Fibroblast of skin of abdomen (primary cell): ENCODE measurements at places on chromosomes 6 and 20.

- DNase-seq, result no peak
Observed at GRCh38 chr6:129567374-129567773, 142.6 kb downstream of the ARHGAP18 start.

DNA sequence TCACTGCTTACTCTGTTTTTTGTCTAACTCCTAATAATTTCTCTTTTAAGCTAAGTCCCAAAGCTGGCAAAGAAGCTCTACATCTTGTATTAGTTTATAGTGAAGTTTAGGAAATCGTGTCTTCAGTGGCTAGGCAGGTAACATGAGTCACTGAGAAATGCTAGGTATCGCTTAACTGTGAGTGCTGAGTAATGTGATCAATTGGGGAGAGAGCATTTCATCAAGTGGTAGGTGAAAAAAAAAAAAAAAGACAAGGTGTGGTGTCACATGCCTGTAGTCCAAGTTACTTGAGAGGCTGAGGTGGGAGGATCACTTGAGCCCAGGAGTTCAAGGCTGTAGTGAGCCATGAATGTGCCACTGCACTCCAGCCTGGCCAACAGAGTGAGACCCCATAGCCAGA lies 125.3 kb downstream of the FAM83B start:
- DNase-seq, result no peak

DNA sequence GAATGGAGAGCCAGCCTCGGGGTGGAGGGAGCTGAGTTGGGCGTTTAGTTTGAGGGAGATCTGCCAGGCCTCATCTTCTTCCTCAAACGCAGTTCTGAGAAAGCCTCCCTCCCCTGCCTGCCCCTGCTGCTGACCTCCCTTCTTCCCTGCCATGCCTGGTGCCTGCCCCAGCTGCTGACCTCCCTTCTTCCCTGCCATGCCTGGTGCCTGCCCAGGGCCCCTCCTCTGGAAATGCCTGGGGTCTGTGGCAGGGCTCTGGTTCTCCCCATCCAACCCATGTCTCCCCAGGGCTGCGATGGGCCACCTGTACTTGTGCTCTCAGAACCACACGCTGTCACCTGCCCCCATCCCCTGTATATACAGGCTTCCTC lies 114.6 kb downstream of the VEGFA start:
- no peak for DNase-seq

DNA sequence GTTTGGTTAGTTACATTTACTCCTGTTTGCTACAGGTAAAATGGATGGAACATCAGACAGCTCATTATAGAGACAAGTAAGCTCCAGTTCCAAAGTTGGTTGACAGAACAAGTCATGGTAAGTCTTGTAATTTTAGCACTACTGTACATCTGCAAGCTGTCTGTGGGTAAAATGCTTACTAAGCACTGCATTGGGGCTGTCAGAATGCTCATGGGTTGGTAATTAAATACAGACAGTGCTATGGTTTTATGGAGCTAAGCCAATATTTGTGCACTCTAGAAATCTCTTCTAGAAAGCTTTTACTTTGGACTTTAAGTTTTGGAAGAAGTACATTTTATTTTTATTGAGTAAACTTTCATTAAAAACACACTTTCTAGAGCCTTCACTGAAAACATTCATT lies 419.2 kb upstream of the MMS22L start:
- peak; percentile 51 for DNase-seq

- no peak for DNase-seq
Observed at GRCh38 chr20:36339646-36340592, 33.8 kb downstream of the DLGAP4 start.

GRCh38 chr20:12969071-12969669 lies 39.6 kb upstream of the SPTLC3 start:
- peak; percentile 2 for DNase-seq

GRCh38 chr6:159899994-159900745 lies 9.4 kb downstream of the MAS1 start:
- peak; percentile 96 for DNase-seq

- DNase-seq, result no peak
Observed at GRCh38 chr6:120116343-120116742, 766.8 kb upstream of the MAN1A1 start.

DNA sequence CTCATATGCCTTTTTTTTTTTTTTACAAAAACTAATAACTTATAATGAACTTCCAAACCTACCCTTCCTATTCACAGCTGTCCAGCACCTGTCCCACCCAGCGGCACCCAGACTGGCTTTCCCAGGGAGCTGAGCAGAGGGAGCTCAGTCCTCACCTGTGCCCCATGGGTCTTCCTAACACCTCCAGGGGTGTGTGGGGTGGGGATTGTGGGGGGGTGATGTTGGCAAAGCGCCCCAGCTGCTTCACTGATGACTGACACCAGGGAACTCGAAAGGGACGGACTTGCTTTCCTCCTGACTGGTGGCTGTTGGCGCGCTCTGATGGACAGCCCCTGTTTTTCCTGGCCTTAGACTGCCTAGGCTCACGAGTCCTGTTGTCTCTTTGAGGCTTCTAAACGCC lies 14.2 kb upstream of the SYNJ2 start:
- DNase-seq, result no peak

DNA sequence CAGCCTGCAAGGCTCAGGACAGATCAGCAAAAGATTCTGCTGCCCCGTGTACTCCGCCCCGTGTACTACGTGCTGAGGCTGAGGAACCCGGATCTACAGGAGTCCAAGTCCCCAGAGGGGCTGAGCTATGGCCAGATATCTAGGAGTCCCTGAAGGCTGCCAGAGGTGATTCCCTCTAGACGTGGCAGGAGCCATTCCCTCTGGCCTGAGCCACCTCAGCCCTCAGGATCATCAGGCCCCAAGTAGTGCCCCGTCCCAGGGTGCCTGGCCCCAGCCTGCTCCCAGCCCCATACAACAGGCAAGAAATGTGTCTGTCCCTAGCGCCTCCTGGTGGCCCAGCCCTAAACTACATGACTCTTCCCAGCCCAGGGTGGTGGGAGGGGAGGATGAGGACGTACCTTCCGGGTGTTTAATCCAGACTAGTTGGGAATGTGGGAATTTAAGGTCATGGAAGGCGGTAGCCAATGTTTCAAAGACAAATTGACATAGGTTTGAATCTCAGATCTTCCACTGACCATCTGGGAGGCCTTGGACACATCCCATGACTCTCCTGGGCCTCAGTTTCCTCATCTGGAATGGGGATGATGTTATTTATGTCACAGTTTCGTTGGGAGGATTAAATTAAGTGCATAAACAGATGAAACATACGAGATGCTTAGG lies 49.4 kb upstream of the PTPN1 start:
- DNase-seq, result peak; percentile 76

- no peak for DNase-seq
Observed at GRCh38 chr6:158323561-158323958, 11.3 kb downstream of the TULP4 start.

DNA sequence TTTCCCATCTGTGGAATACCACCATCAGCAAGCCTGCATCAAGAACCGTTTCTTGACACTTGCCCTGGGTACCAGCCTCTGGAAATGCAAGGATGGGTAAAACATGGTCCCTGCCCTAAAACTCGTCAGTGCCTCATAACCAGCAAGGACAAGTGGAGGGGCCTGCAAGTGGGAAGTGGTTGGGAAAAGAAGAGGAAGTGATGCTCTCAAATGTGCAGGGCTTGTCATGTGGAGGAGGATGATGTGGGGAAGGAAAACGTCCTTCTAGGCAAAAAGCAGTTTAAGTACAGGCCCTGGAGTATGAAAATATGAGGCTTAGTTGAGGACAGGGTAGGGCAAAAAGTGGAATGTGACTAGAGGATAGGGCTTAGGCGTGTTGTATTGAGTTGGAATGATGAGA lies 19.0 kb downstream of the RREB1 start:
- DNase-seq, result no peak

GRCh38 chr6:113859349-113860180 lies 2.4 kb downstream of the MARCKS start:
- peak; percentile 72 for DNase-seq

DNA sequence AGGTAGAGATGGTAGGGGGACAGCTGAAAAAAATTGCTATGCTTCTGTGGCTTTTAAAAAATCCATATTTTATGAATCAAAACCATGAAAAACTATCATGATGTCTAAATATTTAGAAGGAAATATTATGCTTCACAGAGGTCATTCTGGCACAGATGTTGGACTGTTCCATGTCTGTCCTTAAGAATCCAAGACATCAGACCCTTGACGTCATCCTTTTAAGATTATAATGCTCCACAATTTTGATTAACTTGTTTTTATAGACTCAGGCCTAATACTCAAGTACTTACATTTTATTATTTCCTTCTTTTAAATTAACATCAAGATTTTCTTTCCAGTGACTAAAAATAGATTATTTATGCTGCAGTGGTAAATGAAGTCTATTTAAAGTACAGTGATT lies 29.7 kb downstream of the FILIP1 start:
- no peak for DNase-seq

GRCh38 chr6:130796313-130796905 lies 30.8 kb upstream of the SMLR1 start:
- DNase-seq, result peak; percentile 92

GRCh38 chr6:149751239-149751638 lies 1.7 kb downstream of the PCMT1 start:
- no peak for DNase-seq

DNA sequence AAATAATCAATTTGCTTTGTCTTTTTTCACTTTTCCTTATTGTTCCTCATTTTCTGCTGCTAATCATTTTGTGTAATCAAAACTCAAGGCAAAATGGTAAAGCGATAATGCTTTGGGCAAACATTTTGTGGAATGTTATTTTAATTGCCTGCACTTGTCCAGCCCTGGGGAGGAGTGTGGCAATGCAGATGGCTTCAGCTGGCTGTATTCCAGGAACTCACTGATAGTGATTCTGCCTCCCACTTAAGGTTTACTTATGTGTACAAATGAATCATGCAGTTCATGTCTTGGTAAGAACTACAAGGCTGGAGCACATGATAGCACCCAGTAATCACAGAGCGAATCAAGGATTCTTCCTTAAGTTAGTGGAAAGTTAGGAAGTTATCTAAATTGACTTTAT lies 107.8 kb downstream of the COL19A1 start:
- peak; percentile 1 for DNase-seq

GRCh38 chr20:507006-507758 lies 36.4 kb downstream of the CSNK2A1 start:
- DNase-seq, result no peak

DNA sequence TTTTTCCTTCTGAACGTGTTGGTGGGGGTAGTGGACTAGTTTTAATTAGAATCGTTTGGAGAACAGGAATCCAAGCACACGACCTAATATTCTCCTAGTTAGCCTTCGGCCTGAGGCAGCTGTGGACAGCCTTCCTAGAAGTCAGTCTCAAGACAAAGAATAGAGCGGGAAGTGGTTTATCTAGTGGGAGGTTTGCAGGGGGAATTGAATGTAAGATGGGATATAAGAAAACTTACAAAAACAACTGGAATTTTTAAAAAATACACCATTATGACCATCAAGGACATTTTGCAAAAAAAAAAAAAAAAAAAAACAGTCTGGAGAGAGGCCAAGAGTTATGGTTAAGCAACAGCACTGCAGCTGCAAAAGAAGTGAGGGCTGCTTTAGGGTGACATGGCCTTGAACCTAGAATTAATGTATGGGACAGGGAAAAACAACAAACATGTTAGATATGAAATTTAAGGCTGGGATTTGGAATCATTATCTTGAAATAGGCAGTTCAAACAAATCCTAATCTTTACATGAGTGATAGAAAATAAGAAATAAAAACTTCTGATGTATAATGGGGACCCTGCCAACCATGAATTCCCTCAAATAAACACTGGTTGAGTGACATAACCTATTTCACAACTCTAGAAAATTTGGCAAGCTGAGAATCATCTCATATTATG lies 40.2 kb downstream of the PLAGL1 start:
- peak; percentile 27 for DNase-seq

DNA sequence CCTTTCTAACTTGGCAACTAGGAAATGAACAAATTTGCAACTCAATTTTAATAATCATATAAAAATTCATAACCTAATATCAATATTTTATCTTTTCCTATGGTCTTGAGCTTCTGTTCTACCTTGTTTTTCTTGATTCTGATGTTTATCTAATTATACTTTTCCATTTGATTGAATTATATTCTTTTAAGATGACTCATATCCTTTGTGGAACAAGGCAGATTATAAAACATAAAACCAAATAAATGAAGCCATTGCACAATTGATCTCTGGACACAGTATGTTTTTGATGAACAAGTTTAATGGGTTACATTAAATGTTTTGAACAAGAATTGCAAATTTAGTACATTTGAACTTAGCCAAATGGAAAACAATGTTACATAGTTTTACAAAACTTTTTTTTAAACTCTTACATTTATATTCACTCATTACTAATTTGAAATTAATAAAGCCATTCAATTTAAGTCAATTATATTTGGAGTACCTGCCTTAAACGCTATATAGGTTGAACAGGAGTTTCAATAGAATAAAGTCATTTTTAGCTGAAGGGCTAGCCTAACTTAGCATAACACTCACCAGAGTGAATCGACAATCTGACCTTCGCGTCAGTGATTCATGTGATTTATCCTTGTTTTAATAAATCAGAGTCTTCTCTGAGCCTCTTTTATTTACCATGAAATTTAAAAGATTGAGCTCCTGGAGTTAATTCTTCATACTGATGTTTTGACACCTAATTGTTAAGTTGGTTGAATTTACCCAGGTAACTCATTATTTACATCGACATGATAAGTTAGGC lies 3.8 kb downstream of the NCOA7 start:
- DNase-seq, result no peak

- DNase-seq, result peak; percentile 39
Observed at GRCh38 chr6:31908791-31909190, 6.9 kb upstream of the ZBTB12 start.

DNA sequence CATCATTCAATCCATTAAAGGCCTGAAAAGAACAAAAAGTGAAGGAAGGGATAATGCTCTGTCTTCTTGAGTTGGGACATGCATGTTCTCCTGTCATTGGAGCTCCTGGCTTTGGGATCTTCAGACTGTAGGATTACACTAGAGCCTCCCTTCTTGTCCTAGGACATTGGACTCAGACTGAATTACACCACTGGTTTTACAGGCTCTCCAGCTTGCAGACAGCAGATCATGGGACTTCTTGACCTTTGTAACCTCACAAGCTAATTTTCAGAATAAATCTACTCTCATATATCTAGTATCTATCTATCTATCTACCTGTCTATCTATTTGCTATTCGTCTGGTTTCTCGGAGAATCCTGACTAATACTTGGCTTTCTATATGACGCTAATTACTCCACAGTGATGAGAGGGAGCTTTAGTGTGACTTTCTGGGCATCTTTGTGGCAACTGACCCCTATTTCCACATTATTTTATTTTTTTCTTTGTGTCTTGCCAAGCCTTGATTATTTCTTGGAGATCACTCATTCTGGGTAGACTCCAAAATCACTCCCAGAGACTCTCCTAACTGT lies 151.9 kb upstream of the ZNF184 start:
- DNase-seq, result no peak

- DNase-seq, result peak; percentile 68
Observed at GRCh38 chr6:32933661-32934085, 7.2 kb downstream of the HLA-DMB start.

GRCh38 chr6:34523441-34524206 lies 32.5 kb downstream of the SPDEF start:
- DNase-seq, result no peak

DNA sequence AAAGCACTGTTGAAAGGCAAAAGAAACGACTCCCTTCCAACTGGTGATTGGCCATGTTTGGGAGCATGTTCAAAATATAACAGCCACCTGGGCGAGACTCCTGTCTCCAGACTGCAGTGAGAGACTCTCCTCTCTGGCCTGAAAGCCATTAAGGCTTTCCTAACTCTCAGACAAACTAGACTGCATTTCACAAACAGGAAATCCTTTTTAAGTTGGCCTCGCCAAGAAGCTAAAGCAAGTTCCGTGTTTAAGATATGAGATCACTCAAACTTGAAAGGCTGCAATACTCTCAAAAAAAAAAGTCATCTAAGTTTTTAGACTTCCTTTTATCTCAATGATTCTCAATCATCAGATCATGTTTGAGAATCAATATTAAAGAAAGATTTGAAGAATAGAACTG lies 117.0 kb downstream of the TFAP2A start:
- no peak for DNase-seq
